ENCODE measurements at places on chromosomes 2 and 18. TPM values are rescaled to one million over a fixed set of nuclear protein-coding genes. Genes with fewer than 3 reads are reported as not detected.

TRPM8 gene
- 2.4 TPM for total RNA-seq

DPY30 gene
- 178 TPM for total RNA-seq

VSNL1 gene
- not detected for total RNA-seq

ABCG5 gene
- not detected for total RNA-seq

THADA gene
- total RNA-seq = 19.7 TPM

CNGA3 gene
- total RNA-seq = not detected

SGPP2 gene
- not detected for total RNA-seq

HOXD3 gene
- 1.0 TPM for total RNA-seq

CDH20 gene
- total RNA-seq = not detected

NEURL3 gene
- 0.45 TPM for total RNA-seq

LDLRAD4 gene
- 8.9 TPM for total RNA-seq

PIEZO2 gene
- total RNA-seq = 1.8 TPM

ASB18 gene
- total RNA-seq = not detected

CD28 gene
- total RNA-seq = not detected

APLF gene
- total RNA-seq = 3.7 TPM

CCDC150 gene
- total RNA-seq = 4.4 TPM

CCT7 gene
- total RNA-seq = 695 TPM

C2orf72 gene
- 2.6 TPM for total RNA-seq

CAD gene
- total RNA-seq = 27.5 TPM

Measured in A172 (cell line).